Small intestine (tissue), 16 donors: ENCODE measurements at places on chromosomes 5 and 9.

GRCh38 chr9:16341177-16341576 lies 529.3 kb downstream of the BNC2 start:
- H3K27ac ChIP-seq, result no peak overlapping the region
- H3K4me3 ChIP-seq, result no peak overlapping the region
- H3K4me1 ChIP-seq, result no peaks in the 10 kb centered on the region
- no peak for DNase-seq
- H3K36me3 ChIP-seq, result no peaks in the 10 kb centered on the region
- H3K27me3 ChIP-seq, result no peaks in the 10 kb centered on the region

DNA sequence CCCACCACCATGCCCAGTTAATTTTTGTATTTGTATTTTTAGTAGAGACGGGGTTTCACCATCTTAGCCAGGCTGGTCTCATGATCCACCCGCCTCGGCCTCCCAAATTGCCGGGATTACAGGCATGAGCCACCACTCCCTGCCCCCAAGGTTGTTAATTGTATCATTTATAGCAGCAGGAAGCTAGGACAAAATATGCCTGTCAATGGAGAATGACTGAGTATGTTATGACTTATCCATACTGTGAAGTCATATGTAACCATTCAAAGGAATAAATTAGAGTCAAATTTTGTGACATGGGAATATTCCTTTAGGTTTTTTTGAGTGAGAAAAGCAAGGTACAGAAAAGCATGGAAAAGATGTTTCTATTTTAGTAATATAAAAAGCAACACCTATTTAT lies 3.9 kb upstream of the DAB2 start:
- H3K27ac ChIP-seq, result no peak overlapping the region
- DNase-seq, result no peak

DNA sequence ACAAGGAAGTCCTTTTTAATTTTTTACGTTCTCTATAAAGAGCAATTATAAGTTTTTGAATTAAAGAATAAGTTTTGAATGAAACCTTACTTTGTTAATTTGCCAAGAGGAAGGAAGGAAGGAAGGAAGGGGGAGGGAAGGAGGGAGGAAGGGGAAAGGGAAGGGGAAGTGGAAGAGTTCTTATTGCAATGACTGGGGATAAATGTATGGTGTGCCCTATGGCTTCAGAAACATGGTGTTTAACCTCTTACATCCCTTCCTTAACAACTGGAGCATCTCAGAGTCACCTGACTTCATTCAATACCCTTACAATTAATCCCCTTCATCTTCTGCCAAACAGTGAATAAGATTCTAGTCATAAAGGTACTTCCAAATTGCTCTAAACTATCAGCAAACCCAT lies 16.0 kb downstream of the CEMIP2 start:
- no peak for DNase-seq
- peaks cover 12% of the 10 kb centered on the region for H3K4me1 ChIP-seq
- no peaks in the 10 kb centered on the region for H3K27me3 ChIP-seq
- no peak overlapping the region for H3K4me3 ChIP-seq
- peaks cover 11% of the 10 kb centered on the region for H3K36me3 ChIP-seq

DNA sequence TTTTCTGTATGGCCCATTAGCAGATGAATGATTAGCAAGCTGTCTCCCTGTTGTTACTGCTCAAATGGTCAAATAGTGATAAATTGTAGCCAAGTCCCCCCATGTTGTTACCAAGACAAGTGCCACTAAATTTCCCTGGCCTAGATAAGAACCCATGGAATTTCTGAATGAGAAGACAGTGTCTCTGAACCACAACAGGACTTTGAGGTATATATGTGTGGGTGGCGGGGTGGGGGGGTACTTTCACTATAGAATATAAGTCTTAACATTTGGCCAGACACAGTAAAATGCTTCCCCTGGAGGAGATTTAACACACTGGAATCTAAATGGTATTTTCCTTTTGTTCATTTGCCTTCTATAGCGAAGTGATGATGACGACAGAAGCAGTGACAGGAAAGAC lies 28.7 kb downstream of the XPA start:
- H3K4me3 ChIP-seq, result no peak overlapping the region
- peaks cover 26% of the 10 kb centered on the region for H3K36me3 ChIP-seq
- DNase-seq, result no peak
- H3K4me1 ChIP-seq, result peaks cover 13% of the 10 kb centered on the region
- H3K27ac ChIP-seq, result no peak overlapping the region

DNA sequence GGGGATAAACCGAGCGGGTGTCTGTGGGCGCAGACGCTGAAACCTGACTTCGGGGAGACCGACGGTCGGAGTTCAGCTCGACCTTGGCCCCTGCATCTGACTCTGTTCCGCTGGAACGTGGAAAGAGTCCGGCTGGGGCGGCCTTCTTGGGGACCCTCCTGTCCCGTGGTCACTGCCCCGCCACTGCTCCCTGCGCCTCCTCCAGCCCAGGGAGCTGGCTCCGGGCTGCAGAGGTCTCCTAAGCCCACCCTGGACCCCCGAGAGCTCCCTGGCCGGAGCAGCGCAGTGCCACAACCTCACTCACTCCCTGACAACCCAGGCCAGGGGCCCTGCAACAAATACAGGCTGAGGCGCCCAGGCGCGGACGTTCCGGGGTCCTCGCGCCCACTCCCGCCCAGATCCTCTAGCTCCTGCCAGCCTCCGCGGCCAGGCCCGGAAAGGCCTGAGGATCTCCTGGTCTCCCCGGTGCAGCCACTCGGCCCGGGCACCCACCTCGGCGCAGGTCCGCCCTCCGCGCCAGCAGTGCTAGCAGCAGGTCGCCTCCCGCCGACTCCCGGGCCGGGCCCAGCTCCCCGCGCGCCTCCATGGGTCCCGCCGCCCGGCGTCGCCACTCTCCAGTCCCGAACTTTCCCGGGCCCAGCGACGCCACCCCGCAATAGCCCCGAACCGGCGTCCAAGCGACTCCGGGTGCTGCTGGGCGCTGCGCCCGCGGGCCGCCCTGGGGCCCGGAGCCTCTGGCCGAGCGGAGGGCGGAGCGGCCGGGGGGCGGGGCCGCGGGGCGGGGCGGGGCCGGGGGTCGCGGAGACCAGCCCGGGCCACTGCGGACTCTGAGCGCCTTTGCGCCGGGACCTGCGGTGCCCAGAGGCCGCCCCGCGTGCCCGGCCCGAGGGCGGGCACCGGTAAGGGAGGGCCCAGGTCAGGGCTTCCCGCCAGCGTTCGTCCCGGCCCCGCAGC lies 2.2 kb downstream of the LHX3 start:
- no peaks in the 10 kb centered on the region for H3K36me3 ChIP-seq
- no peak overlapping the region for H3K27ac ChIP-seq
- no peak for DNase-seq
- peaks cover 45% of the 10 kb centered on the region for H3K27me3 ChIP-seq
